ENCODE measurements at places on chromosomes 2 and 18.

GRCh38 chr18:22637787-22638186 is 220.1 kb upstream of the CTAGE1 start:
- no peak for DNase-seq

DNA sequence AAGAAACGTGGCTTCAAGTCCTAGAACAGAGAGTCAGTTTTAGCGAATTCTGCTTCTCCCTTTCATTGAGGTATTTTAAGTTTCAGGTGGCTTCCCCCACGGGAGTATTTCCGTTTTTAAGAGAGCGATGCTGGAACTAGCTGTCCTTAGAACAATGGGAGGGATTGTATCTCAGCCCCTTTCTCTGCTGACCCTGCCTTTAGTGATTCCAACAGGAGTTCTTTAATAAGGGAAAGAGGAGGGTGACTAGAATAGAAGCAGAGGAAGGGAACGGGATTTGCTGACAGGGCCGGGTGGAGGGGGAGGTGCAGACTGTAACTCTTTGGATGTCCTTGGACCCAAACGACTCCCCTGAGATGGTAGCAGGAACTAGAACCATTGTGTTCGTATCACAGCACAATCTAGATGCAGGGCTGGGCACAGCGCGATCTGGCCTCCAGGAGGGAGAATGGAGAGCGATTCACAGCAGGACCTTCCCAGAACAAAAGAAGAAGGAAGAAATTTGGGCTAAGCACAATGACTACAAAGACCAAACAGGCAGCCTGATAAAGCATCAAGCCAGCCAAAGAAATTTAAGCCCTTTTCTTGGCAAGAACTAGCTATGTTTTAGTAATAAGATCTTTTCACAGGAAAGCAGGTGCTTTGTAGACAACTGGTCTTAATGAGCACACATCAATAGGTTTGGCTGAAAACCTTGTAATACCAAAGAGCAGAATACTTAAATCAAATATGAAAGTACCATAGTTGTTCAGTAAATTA is 15.8 kb upstream of the RTTN start:
- no peak for DNase-seq

DNA sequence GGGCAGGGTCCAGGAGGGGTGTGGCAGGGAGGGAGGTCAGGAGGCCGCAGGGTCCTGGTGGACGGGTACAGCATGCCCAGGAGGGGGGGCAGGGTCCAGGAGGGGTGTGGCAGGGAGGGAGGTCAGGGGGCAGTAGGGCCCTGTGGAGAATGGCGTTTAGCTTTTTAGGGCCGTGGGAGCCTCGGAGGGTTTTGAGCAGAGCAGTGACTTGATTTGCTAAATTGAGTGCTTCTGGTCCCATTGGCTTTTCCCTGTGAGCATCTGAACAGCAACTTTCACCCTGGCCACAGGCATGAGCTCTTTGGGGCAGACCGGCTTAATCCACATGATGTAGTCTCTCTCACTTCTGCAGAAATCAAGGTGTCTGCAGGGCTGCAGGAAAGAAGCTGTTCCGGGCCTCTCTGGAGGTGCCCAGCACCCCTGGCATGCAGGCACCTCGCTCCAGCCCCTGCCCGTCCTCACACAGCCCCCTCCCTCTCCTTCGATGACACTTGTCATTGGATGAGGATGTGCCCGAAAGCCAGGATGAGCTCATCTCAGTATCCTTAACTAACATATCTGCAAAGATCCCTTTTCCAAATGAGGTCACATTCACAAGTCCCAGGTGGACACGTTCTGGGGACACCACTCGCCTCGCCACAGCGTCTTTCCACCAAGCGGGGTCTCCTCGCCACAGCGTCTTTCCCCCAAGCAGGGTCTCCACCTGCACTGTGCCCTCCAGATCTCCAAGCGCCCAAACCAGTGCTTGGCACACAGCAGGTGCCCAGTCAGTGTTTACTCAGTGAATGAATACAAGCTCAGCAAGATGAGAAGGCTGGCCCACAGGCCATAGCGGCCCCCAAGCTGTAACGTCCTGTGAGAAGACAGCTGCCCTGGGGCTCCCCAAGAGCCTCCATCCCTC is 94.0 kb downstream of the NDUFA10 start:
- DNase-seq: no peak

DNA sequence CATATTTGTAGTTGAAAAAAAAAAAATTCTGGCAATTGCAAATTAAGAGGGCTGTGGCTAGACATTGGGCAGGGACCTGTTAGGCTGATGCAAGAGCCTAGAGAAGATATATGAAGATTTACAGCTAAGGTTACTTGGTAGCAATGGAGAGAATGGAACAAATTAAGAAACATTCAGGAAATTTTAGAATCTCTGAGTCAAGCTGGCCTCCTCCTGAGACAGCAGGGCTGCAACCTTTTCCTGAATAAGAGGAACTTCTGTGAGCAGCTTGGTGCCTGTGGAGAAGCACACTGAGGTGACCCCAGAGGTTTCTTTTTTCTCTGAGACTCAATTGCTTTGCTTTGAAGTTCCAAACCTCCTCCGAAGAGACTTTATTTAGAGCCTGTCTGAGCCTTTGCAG is 118.6 kb upstream of the LRATD1 start:
- no peak for DNase-seq

GRCh38 chr2:52112141-52112540 is 1080.2 kb upstream of the NRXN1 start:
- no peak for DNase-seq

GRCh38 chr18:58313491-58314032 is 269.5 kb downstream of the NEDD4L start:
- DNase-seq: no peak

- DNase-seq: peak; percentile 48
Measured at GRCh38 chr2:136209561-136210454, 91.9 kb upstream of the CXCR4 start.

DNA sequence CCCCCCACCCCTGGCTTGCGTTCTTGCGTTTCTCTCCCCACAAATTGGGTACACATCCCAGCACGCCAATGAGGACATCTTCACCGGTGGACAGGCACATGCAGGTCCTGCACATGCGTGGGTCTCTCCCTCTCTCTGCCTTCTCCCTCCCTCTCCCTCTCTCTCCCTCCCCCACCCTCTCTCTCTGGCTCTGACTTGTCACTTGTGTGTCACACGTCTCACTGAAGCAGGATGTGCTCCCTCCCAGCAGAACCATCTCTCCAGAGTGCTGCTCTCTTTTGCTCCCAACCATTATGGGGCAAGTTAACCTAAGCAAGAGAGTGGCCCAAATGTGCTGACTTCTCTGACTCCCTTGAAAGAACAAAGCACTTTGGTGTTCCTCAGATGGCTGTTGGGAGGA is 120.8 kb upstream of the CAB39 start:
- DNase-seq: no peak

DNA sequence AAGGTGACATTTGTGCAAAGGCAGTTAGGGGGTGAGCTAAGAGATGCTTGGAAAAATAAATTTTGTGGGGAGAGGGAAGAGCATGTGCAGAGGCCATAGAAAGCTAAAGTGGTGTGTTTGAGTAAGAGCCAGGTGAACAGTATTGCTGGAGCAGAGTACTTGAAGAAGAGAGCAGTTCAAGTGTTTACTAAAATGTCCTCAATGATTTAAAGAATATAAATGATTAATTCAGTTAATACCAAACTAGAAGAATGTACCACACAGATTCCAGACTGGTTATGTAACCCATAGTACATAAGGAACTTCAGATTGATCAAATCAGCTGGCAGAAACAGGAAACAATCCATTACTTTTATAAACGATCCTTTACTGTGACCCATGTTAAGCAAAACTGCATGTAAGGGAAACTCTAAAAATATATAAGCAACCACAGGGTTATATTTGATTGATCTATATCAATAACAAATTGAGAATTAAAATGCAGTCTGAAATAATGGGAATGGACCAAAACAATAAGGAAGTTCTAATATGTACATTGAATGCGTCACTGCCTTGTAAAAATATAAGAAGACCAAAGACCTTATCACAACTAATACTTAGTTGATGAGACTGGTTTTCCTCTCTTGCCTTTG is 76.9 kb downstream of the LDAH start:
- DNase-seq: no peak

GRCh38 chr18:9907867-9908266 is 5.9 kb upstream of the VAPA start:
- DNase-seq: no peak

DNA sequence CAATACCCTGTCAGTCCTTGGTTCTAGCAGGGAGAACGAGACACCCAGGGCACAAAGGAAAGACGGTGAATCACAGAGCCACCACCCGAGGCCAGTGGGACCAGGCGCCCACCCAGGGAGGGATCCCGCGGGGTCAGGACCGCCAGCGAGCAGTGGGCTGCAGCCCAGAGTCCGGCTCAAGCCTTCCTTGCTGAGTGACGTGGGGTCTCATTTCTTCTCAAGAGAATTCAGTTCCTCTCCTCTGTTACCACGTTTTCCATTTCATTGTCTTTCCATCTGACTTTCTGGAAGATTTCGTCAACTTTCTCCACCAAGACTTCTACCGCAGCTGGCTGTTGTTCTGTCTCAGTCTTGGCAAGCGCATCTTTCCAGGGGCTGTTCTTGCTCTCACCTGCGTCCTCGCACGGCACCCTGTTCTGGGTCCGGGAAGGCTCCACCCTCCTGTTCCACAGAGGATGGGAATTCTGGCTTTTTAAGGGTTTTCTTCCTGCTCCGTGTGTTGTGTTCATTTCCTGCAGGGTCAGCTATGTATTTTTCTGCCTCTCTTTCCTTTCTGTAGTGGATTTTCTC is 248.6 kb downstream of the NDUFA10 start:
- DNase-seq: no peak

GRCh38 chr18:61755555-61755954 is 137.3 kb downstream of the RNF152 start:
- DNase-seq: no peak

- DNase-seq: peak; percentile 99
Measured at GRCh38 chr2:102033031-102033749, 41.4 kb downstream of the IL1R2 start.

- no peak for DNase-seq
Measured at GRCh38 chr18:56903686-56904085, 243.2 kb upstream of the BOD1L2 start.

DNA sequence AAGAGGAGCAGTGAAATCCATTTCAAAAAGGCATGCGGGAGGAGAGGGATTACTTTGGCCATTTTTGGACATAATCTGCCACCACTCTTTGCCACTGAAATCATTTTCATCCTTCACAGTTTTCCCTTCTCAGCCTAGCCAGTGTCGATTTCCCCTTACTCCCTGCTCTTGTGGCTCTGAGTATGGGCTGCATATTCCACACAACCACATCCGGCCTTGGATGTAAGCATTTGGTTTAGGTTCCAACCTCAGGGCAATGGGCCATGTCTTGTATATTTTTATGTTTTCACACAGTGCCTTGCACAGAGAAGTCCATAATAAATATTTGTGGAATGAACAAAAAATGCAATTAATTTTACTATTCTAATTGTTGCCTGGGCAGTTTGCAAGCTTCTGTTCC is 7.7 kb upstream of the SERPINE2 start:
- no peak for DNase-seq

DNA sequence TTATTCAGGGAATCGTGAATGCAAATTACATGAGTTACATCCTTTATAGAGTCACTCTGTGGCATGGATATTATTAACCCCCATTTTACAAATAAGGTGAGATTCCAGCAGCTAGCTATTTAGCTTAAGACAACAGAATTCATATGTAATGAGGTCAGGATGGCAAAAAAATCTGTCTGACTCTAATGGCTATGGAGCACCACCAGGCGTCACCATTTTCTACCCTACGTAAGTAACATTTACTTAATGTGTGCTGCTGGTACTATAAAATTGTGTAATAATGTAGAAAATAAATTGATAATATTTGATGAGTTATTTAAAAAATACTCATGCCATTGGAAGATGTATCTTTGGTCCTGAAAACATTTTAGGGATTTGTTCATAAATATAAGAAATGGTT is 2040.1 kb upstream of the LRRTM1 start:
- no peak for DNase-seq

DNA sequence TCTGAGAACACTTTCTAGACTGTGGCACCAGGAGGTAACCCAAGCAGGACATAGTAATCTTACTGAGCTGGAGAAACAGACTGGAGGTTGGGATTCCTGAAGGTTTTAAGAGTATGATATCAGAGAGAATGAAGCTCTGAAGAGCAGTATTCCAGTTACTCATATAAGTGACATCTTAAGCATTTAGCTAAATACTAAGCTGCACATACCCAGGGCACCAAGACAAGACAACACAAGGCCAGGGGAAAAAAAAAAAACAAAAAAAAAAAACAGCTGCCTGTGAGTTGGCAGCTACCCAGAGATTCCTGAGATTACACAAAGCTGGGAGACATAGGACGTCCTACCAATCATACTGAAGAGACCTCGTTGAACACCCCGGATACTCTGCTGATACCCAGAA is 175.8 kb downstream of the SRBD1 start:
- no peak for DNase-seq

- DNase-seq: no peak
Measured at GRCh38 chr2:125582516-125582915, 1073.4 kb upstream of the GYPC start.

DNA sequence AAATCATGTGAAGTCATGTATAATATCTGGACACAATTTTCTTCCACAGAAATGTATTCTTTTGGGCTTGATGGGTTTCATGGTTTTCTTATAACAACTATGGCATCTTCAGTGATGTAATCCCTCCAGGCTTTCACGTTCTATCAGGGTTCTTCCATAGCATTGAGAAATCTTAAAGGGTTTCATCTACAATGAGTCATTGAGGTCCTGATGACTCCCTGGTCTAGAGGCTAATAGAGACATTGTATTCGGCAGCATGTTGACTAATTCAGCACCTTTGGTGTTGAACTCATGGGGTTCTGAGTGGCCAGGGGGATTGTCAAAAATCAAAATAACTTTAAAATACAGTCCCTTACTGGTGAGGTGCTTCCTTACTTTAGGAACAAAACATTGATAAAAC is 614.0 kb upstream of the CRIM1 start:
- peak; percentile 6 for DNase-seq

DNA sequence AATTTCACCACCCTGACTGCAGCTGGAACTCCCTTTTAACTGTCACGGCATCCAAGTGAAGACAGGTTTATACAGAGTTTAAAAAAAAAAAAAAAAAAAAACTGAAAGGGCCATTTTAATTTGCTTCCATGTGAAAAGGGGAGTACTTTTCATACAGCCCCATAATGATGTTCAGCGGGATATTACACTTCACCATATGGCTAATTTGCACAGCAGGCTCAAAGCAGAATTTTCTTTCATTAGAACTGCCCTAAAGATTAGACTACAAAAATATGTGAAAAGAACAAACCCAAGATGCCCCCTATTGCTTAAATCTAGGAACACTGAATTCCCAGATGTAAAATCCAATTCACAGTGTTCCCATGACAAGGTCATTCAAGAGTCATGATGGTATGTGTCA is 301.8 kb downstream of the EXOC6B start:
- DNase-seq: no peak

DNA sequence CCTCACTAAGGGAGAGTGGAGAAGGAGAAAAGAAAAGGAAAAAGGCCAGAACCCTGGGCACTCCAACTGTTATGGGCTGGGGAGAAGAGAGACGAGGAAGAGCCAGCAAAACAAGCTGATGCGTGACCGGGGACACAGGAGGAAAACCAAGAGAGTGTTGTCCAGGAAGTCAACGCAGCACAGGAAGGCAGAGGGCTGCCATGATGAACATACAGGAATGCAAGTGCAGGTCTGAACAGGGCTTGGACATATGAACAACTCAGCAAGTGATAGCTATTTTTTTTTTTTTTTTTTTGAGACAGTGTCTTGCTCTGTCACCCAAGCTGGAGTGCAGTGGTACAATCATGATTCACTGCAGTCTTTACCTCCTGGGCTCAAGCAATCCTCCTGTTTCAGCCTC is 28.4 kb downstream of the SIX3 start:
- no peak for DNase-seq

- no peak for DNase-seq
Measured at GRCh38 chr18:52008736-52009135, 331.3 kb upstream of the DCC start.

- peak; percentile 22 for DNase-seq
Measured at GRCh38 chr2:145007093-145007959, 487.4 kb upstream of the ZEB2 start.

Measured in NB4 (cell line).